ENCODE measurements at places on chromosomes 7 and 10. TPM values are rescaled to one million over a fixed set of nuclear protein-coding genes. Genes with fewer than 3 reads are reported as not detected.

ANKRD61 gene
- total RNA-seq, result 0.63 TPM

MRLN gene
- 16.0 TPM for total RNA-seq

GRCh38 chr7:137967143-137968018 lies 34.5 kb downstream of the CREB3L2 start:
- DNase-seq, result no peak

GRCh38 chr10:22370320-22370719 lies 25.0 kb downstream of the SPAG6 start:
- DNase-seq, result no peak

GRCh38 chr7:129576138-129576537 lies 35.4 kb upstream of the NRF1 start:
- no peak for DNase-seq

Data from SJCRH30 (cell line).